Body of pancreas (tissue), 4 donors: ENCODE measurements at places on chromosomes 6 and 20. TPM values are rescaled to one million over a fixed set of nuclear protein-coding genes. Genes with fewer than 3 reads are reported as not detected.

GRCh38 chr6:28239636-28240035 lies 12.4 kb downstream of the ZKSCAN4 start:
- H3K36me3 ChIP-seq: no peaks in the 10 kb centered on the region
- H3K4me1 ChIP-seq: no peaks in the 10 kb centered on the region
- H3K27ac ChIP-seq: no peak overlapping the region
- H3K27me3 ChIP-seq: no peaks in the 10 kb centered on the region
- DNase-seq: no peak

GRCh38 chr6:161169696-161170095 lies 104.2 kb downstream of the AGPAT4 start:
- H3K4me1 ChIP-seq: no peaks in the 10 kb centered on the region
- H3K36me3 ChIP-seq: no peaks in the 10 kb centered on the region
- peak; percentile 28 for DNase-seq
- H3K27ac ChIP-seq: no peak overlapping the region
- H3K4me3 ChIP-seq: no peak overlapping the region

GRCh38 chr6:151806757-151807512 lies 547 bp upstream of the ESR1 start:
- no peak for DNase-seq
- peaks cover 21% of the 10 kb centered on the region for H3K4me1 ChIP-seq
- H3K4me3 ChIP-seq: no peak overlapping the region
- no peaks in the 10 kb centered on the region for H3K36me3 ChIP-seq
- H3K27ac ChIP-seq: no peak overlapping the region
- peaks cover 19% of the 10 kb centered on the region for H3K27me3 ChIP-seq

GRCh38 chr20:32612351-32613191 lies 27.4 kb upstream of the NOL4L start:
- no peaks in the 10 kb centered on the region for H3K36me3 ChIP-seq
- H3K27me3 ChIP-seq: no peaks in the 10 kb centered on the region
- DNase-seq: no peak
- no peak overlapping the region for H3K27ac ChIP-seq
- no peak overlapping the region for H3K4me3 ChIP-seq

GRCh38 chr6:78768271-78768670 lies 99.1 kb upstream of the IRAK1BP1 start:
- no peak overlapping the region for H3K27ac ChIP-seq
- H3K4me3 ChIP-seq: no peak overlapping the region
- DNase-seq: no peak
- no peaks in the 10 kb centered on the region for H3K36me3 ChIP-seq
- H3K4me1 ChIP-seq: no peaks in the 10 kb centered on the region

GRCh38 chr6:26204332-26205160 lies 117.3 kb downstream of the HFE start:
- no peak overlapping the region for H3K4me3 ChIP-seq
- peak; percentile 90 for DNase-seq
- H3K4me1 ChIP-seq: no peaks in the 10 kb centered on the region
- H3K27me3 ChIP-seq: no peaks in the 10 kb centered on the region

DNA sequence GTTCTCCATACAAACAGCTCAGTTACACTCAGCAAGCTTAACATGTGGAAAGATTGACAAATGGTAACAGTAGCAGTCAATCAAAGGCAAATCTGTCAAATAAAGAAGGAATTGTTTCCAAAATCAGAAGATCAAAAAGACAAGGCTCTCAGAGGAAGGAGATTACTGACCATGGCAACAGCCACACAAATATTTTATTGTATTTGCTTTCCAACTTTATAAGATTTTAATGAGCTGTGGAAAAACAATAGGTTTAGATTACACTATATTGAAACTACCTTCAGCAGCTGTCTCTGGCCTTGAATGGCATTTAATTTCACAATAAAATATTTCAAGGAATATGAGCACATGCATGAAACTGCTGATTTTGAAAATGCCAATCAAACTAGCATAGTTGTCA lies 1143.9 kb upstream of the GJE1 start:
- no peak for DNase-seq
- no peaks in the 10 kb centered on the region for H3K27me3 ChIP-seq
- no peaks in the 10 kb centered on the region for H3K36me3 ChIP-seq
- H3K27ac ChIP-seq: no peak overlapping the region
- no peaks in the 10 kb centered on the region for H3K4me1 ChIP-seq
- H3K4me3 ChIP-seq: no peak overlapping the region

DNA sequence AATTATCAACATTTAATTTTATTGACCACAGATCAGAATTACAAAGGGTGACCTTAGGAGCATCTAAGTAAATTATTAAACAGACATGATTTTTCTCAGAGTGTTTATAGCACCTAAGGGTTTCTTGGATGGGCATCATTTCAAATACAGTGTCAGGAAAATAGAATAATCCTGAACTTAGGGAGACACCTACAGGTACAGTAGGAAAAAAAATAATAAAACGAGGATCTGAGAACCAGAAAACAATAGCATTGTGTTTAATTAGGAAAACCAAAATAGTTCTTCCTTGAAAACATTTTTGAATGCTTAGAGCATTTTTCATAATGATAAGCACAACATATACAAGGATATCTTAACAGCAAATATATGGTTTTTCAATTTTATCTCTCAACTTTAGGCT lies 39.2 kb downstream of the MMUT start:
- no peak overlapping the region for H3K27ac ChIP-seq
- no peaks in the 10 kb centered on the region for H3K36me3 ChIP-seq
- no peak overlapping the region for H3K4me3 ChIP-seq
- no peaks in the 10 kb centered on the region for H3K27me3 ChIP-seq
- H3K4me1 ChIP-seq: no peaks in the 10 kb centered on the region

GRCh38 chr20:61760321-61760720 lies 305.4 kb downstream of the TAF4 start:
- H3K27me3 ChIP-seq: no peaks in the 10 kb centered on the region
- H3K4me3 ChIP-seq: no peak overlapping the region
- DNase-seq: no peak
- H3K36me3 ChIP-seq: no peaks in the 10 kb centered on the region
- no peaks in the 10 kb centered on the region for H3K4me1 ChIP-seq

DNA sequence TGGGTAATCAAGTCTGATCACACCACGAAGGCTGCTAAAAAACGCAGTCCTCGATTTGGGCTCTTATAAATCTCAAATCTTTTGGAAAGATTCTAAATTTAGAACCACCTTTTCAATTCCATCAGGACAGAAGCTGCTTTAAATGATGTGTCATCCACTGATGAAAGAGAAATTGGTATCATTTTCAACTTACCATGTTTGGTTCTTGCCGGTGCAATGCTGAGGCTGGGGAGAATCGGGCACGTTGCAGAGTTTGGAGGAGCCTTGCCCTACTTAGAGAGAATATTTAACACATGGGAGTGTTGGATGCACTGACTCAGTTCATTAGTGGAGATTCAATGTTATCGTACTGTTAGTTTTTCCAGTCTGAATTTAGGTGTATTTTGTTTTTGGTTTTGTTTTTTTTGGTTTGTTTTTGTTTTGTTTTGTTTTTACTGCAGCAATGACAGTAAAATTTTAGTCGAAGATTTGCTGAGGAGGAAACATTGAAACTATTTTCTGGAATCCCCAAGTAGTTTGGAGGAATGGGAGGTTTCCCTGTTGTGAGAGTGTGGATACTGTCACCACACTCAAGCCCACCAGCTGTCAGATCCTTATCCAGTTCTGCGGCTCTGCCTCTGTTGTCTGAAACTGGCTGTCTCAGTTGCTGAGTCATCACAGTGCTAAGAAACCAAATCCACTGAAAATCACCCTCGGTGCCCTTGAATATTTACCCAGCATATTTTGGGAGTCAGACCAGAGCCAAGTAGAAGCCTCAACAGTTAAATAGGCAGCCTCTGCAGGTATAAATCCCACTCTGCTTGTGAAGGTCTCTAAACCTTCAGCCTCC lies 497.0 kb downstream of the BTBD3 start:
- no peak overlapping the region for H3K27ac ChIP-seq
- H3K4me3 ChIP-seq: no peak overlapping the region
- H3K36me3 ChIP-seq: no peaks in the 10 kb centered on the region
- no peaks in the 10 kb centered on the region for H3K27me3 ChIP-seq
- H3K4me1 ChIP-seq: no peaks in the 10 kb centered on the region

The SIRPB1 gene
- 1.3 TPM for total RNA-seq

The GTSF1L gene
- not detected for total RNA-seq

The SIRPB2 gene
- total RNA-seq: 0.33 TPM
